Mesothelial cell of epicardium (in vitro differentiated cells): ENCODE measurements at places on chromosomes 1 and 21.
A peak's percentile ranks its signal among the peaks of the same experiment; 100 is the strongest.

GRCh38 chr1:31930836-31931592 is 7.2 kb downstream of the PTP4A2 start:
- no peaks in the 10 kb centered on the region for H3K27me3 ChIP-seq
- DNase-seq = no peak
- H3K4me1 ChIP-seq = peaks cover 70% of the 10 kb centered on the region
- H3K27ac ChIP-seq = peak overlapping the region; percentile 23
- H3K36me3 ChIP-seq = no peaks in the 10 kb centered on the region
- H3K4me3 ChIP-seq = no peak overlapping the region

GRCh38 chr1:169099561-169099960 is 6.9 kb upstream of the ATP1B1 start:
- H3K4me3 ChIP-seq = no peak overlapping the region
- no peaks in the 10 kb centered on the region for H3K36me3 ChIP-seq
- DNase-seq = no peak

DNA sequence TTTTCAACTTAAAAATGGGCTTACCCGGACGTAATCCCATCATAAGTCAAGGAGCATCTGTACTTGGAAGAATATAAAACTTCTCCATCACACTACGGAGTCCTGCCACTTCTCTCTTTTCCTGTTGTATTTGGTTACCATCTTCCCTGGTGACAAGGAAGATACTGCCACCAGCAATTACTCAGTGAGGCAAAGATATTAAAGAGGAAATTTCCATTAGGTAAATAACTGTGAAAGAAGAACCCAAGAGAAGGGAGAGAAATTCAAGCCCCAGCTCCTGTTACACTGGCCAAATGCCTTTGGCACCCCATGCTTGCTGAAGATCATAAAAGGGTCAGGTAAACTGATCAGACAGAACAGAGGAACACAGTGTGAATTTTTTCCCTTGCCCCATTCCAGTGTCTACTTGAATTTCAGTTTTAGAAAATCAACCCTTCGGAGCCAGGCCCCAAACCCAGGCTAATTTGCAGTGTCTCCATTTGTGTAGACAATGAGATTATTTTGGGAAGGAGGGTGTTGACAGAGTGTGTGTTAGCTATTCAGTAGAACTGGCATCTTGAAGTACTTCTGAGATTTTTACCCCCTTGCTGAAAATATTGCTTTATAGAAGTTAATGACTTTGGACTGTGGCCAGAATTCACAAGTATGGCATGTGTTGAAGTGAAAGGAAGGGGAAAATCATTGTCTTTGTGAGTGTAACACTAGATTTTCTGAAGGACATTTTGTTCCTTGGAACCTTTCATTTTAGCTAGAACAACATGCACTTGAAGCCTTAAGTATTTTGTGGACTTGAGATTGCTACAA is 167.1 kb downstream of the DHRS3 start:
- H3K36me3 ChIP-seq = peaks cover 13% of the 10 kb centered on the region
- no peaks in the 10 kb centered on the region for H3K27me3 ChIP-seq
- peaks cover 88% of the 10 kb centered on the region for H3K4me1 ChIP-seq
- no peak for DNase-seq
- H3K27ac ChIP-seq = peak overlapping the region; percentile 97

- no peak for DNase-seq
- no peak overlapping the region for H3K4me3 ChIP-seq
- no peaks in the 10 kb centered on the region for H3K36me3 ChIP-seq
- H3K4me1 ChIP-seq = no peaks in the 10 kb centered on the region
- peaks cover 6% of the 10 kb centered on the region for H3K27me3 ChIP-seq
Measured at GRCh38 chr1:59804301-59804700, 10.4 kb upstream of the HOOK1 start.

DNA sequence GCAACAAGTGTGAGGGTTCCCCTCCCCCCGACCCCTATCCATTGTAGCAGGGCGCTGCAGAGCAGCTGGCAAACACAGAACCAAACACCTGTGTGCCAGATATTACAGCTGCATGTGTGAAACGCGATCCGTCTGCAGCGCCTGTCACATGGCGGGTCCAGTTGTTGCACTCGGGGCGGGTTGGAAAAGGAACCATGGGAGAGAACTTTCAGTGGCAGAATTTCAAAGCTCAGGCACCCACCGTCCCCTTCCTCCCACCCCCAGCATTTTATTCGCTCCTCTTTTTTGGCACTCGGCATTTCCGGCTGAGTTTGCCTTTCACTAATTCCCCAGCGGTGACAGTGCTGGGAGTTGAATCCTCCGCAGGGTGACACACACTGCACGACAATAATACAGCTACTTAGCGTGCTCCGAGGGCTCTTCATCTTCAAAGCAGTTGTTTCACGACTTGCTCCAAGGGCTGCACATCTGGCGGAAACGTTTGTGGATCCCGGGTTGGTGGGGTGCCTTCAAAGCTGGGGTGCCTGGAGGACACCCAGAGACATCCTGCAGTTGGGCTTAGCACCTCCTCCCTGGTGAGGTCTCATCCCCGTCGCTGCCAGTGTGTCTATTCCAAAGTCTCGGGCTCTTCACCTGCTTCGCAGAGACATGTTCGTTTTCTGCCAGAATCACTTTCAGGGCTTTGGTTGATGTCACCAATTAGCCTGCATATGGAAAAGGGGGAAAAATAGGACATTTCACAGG is 180.7 kb downstream of the ZBTB18 start:
- DNase-seq = no peak
- peak overlapping the region; percentile 22 for H3K4me3 ChIP-seq
- no peaks in the 10 kb centered on the region for H3K36me3 ChIP-seq
- H3K27ac ChIP-seq = peak overlapping the region; percentile 36

GRCh38 chr1:55275941-55276341 is 60.8 kb upstream of the USP24 start:
- H3K27ac ChIP-seq = peak overlapping the region; percentile 8
- peaks cover 21% of the 10 kb centered on the region for H3K4me1 ChIP-seq
- H3K4me3 ChIP-seq = no peak overlapping the region
- H3K36me3 ChIP-seq = no peaks in the 10 kb centered on the region
- no peaks in the 10 kb centered on the region for H3K27me3 ChIP-seq

DNA sequence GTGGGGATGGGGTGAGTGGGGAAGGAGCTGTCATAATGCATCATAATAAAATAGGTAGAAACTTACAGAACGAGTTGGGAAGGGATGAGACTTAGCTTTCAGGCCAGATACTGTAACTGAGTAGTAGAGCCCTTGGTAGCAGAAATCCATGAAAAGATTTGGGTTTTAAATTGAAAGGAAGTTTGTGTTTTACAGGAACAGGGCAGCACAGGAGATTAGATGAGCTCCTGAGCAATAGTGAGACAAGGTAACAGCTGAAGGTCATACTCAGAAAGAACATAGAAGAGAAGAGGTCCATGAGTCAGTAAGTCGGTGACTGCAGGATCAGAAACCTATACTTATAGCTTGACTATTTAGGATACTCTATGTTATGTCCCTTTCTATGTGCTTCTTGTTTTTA is 7.3 kb downstream of the MAP10 start:
- peaks cover 3% of the 10 kb centered on the region for H3K4me1 ChIP-seq
- H3K27me3 ChIP-seq = no peaks in the 10 kb centered on the region
- no peaks in the 10 kb centered on the region for H3K36me3 ChIP-seq
- no peak overlapping the region for H3K27ac ChIP-seq
- H3K4me3 ChIP-seq = no peak overlapping the region
- DNase-seq = no peak

- peaks cover 1% of the 10 kb centered on the region for H3K27me3 ChIP-seq
- H3K27ac ChIP-seq = peak overlapping the region; percentile 99
- peaks cover 59% of the 10 kb centered on the region for H3K4me1 ChIP-seq
- peaks cover 7% of the 10 kb centered on the region for H3K36me3 ChIP-seq
- peak overlapping the region; percentile 98 for H3K4me3 ChIP-seq
Measured at GRCh38 chr1:231337043-231337471, 595 bp downstream of the EXOC8 start.

DNA sequence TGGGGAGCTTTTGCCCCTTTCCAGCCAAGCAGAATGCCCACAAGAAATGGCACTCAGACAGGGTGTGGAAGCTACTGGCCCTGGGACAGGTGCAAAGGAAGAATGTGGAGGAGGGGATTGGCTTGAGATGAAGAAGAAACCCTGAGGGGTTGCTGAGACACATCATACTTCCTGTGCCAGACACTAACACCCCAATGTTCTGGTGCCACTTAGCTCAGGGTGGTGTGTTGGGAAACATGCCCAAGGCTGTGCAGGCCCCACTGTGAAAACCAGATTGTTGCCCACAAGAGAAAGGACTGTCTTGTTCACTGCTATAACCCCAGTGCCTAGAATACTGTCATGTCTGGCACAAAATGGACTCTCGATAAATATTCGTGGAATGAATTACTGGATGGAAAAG is 9.9 kb upstream of the PAQR6 start:
- DNase-seq = no peak
- no peak overlapping the region for H3K27ac ChIP-seq
- peaks cover 42% of the 10 kb centered on the region for H3K36me3 ChIP-seq
- no peak overlapping the region for H3K4me3 ChIP-seq

DNA sequence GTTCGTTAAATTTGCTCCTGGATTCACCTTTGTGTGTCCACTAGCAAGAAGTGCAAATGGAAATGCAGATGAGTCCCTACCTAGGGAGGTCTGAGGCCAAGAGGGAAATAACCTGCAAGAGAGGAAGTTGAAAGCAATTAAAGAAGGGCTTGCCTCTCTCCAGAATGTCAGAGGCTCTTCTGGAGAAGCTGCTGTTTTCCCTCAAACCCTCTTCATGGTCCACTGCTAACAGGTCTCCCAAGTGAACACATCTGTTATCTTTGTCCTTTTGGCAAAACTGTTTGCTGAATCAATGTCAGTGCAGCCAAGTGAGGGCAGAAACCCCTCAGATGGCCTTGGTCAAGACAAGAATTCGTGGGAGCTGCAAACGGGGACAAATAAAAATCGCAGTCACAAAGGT is 177.3 kb upstream of the PLXNA2 start:
- H3K36me3 ChIP-seq = no peaks in the 10 kb centered on the region
- DNase-seq = no peak
- peaks cover 5% of the 10 kb centered on the region for H3K4me1 ChIP-seq
- H3K27ac ChIP-seq = no peak overlapping the region
- H3K27me3 ChIP-seq = peaks cover 2% of the 10 kb centered on the region
- no peak overlapping the region for H3K4me3 ChIP-seq

GRCh38 chr1:97281962-97282361 is 560.4 kb downstream of the PTBP2 start:
- H3K36me3 ChIP-seq = no peaks in the 10 kb centered on the region
- H3K27ac ChIP-seq = no peak overlapping the region
- no peak overlapping the region for H3K4me3 ChIP-seq

DNA sequence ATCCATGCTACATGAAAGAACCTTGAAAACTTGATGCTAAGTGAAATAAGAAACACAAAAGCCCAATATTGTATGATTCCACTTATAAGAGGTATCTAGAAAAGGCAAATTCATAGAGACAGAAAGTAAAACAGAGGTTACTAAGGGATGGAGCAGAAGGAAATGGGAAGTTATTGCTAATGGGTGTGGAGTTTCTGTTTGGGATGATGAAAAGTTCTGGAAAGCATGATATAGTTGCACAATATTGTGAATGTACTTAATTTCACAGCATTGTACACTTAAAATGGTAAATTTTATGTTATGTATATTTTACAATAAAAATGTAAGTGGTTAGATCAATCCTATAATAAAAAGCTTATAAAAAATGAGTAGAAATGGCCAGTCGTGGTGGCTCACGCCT is 1.6 kb upstream of the NECAP2 start:
- H3K27me3 ChIP-seq = no peaks in the 10 kb centered on the region
- no peak for DNase-seq
- H3K4me1 ChIP-seq = peaks cover 11% of the 10 kb centered on the region

DNA sequence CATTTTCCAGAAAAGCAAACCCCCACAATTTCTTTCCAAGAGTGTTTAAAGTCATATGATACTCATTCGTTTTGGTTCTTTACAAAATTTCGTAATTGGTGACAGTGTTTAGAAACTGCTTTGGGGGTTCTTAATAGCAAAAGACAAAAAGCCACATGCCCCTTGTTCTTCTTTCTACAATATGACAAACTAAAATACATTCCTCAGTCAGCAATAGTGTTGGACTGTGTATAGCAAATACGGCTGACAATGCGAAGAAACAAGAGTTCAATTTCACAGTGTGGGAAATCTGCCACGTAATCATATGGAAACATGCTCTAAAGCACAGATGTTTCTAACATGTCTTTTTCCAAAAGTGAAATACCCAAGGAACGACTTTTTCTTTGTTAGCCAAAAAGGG is 7.6 kb upstream of the IFNAR1 start:
- no peak for DNase-seq
- H3K36me3 ChIP-seq = peaks cover 2% of the 10 kb centered on the region
- no peaks in the 10 kb centered on the region for H3K4me1 ChIP-seq
- no peak overlapping the region for H3K4me3 ChIP-seq

DNA sequence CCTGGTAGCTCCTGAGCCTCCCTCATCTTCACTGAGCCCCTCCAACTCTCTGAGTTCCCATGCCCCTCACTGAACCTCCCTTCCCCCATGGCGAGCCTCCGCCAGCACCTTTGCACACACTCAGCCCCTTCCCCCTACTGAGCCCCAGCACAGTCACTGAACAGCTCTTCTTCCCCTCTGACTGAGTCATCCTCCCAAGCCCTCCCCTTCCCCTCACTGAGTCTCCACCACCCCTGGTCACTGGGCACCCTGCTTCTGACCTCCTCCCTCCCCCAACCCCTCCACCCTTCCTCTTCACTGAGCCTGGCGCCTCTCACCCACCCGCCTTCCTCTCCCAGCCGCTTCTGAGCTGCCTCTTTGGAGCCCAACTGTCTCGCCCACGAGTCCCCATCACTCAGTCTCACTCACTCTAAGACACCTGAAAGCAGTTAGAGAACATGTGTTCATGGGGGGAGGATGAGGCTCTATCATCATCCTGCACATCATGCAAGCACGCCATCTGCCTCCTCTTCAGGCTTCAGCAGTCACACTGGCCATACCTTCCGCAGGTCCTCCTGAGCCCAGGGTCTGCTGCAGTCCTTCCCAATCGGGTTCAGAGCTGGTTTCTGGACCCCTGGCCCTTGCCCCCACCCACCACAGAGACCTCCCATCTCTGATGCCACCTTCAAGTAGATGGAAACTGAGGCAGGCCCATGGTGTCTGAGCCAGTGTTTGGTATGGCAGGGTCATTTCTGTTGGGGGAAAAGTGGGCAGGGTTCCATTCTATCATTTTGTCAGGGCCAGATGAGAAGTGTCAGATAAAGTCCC is 2.0 kb upstream of the TRNP1 start:
- H3K4me1 ChIP-seq = peaks cover 36% of the 10 kb centered on the region
- no peaks in the 10 kb centered on the region for H3K36me3 ChIP-seq
- peaks cover 40% of the 10 kb centered on the region for H3K27me3 ChIP-seq
- no peak overlapping the region for H3K27ac ChIP-seq
- no peak for DNase-seq

- no peak for DNase-seq
- no peak overlapping the region for H3K27ac ChIP-seq
- H3K4me1 ChIP-seq = peaks cover 9% of the 10 kb centered on the region
- H3K36me3 ChIP-seq = no peaks in the 10 kb centered on the region
Measured at GRCh38 chr1:78833491-78833890, 173.0 kb downstream of the ADGRL4 start.
